ENCODE measurements at places on chromosomes 1 and 21.

- no peak for DNase-seq
Observed at GRCh38 chr1:229237320-229237719, 33.6 kb upstream of the RAB4A start.

- DNase-seq: no peak
Observed at GRCh38 chr1:218750216-218750970, 405.3 kb downstream of the TGFB2 start.

DNA sequence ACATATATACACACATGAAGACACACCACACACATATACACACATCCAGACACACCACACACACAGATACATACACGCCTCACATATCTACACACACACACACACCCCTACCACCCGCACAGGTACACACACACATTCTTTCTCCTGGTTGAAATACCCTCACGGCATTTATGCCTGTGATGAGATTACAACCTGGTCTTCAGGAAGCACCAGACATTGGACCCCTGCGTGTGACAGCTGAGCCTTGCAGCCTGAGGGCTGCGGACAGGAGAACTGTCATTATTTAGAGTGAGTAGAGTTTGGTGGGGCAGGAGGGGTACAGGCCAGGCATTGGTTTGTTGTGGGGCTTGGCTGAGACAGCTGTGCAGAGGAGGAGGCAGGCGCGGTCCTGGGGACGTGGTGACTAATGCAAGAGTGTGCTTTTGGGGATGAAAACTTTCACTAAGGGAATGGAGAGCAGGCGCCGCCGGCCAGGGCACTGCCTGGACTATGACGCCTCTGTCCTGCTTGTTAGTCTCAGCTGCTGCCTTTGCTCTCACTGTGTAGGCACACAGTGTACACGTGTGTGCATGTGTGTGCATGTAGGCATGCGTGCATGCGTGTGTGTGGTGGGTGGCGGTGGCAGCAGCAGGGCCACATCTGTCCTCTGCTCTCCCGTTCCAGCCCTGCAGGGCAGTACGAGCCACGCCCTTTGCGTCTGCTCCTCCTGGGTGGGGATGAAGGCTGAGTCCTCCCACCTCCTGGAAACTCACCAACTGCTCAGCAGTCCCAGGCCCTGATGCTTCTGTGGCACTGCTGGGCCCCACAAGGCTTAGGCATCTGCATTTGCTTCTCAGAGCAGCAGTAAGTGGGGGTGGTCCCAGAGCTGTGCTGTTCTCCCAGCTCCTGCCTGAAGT is 57.6 kb downstream of the SPSB1 start:
- DNase-seq: peak; percentile 41

DNA sequence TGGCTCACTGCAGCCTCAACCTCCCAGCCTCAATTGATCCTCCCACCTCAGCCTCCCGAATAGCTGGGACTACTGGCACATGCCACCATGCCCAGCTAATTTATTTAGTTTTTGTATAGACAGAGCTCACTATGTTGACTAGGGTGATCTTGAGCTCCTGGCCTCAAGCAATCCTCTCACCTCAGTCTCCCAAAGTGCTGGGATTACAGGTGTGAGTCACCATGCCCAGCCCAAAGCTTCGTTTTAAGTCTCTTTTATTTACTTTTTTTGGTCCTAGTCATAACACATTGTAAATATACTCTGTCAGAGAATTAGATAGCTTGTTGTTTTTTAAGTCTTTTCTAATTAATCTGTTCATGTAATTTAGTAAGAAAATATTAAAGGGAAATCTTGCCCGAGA is 42.8 kb downstream of the KCNK1 start:
- no peak for DNase-seq

- DNase-seq: no peak
Observed at GRCh38 chr1:51955797-51956527, 34.5 kb downstream of the RAB3B start.

GRCh38 chr1:231629132-231629531 is 2.5 kb downstream of the DISC1 start:
- DNase-seq: peak; percentile 74

DNA sequence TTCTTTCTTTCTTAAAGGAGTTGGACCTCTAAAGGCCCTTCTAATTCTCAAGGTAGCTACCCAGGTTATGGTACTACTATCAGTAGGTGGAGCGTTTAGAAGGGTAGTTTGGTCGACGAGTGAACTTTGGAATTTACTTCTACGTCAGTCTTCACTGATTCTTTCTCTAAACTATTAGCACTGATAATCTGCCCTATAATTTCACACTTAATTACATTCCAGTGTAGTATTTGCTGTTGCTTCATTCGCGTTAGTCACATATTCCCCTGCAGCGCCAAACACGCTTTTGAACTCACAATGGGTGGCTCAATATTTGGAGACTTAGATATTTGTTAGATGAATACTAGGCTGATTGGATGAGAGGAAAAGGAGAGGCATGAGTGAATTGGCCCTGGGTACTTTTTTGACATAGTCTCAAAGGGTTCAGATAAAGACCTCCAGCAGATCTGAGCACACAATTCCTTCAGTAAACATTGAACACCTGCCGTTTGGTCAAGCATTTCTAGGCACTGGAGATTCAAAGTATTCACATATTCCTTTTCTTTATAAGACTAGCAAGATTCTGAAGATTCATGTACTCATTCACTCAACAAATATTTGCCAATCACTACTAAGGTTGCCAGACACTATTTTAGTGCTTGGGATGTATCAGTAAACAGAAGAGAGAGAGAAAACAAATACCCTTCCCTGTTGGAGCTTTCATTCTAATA is 929 bp upstream of the FOXJ3 start:
- peak; percentile 70 for DNase-seq

DNA sequence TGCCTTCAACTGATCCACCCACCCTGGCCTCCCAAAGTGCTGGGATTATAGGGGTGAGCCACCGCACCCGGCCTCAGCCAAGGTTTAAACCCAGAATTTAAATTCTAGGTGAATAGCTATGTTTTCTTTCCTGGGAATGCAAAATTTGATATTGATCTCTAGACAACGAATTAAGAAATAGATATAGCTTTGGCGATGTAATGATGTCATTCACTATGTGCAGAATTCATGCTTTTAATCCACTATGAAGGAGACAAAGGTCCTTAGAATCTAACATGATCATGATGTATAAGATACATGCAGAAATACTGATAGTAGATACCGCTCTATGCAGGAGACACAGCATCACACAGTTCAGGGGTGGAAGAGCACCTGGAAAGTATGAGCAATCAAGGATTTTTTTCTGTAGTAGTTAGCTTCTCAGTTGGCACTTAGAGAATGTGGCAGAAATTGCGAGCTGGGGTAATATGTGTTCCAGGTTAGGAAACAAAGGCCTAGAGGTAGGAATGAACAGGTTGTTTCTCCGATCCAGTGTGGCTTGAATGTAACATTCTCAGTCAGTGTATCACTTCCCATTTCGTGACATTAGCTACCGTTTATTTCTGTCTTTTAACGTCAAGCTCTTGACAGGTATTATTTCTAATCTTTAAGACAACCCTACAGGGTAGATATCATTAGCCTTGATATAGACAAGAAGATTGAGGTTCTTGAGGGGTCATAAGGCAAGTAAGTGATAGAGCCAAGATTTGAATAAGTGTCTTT is 3.0 kb upstream of the CEP350 start:
- DNase-seq: no peak

DNA sequence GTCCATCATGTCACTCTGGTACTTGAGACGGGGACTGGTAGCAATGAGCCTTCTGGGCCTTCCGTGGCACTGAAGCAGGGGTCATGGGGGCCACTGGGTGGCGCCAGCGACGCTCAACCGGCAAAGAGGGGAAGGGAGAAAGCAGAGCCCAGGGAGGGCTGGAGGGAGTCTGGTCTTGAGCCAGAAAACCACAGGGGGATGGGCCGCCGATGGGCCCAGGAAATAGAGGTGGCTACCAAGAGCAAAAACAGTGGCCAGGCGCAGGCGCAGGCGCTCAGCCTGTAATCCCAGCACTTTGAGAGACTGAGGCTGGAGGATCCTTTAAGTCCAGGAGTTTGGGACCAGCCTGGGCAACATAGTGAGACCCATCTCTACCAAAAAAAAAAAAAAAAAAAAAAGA is 21.8 kb downstream of the EXOC8 start:
- DNase-seq: peak; percentile 48

GRCh38 chr21:26495283-26495849 is 77.7 kb downstream of the CYYR1 start:
- no peak for DNase-seq

- no peak for DNase-seq
Observed at GRCh38 chr1:162422662-162423375, 10.9 kb upstream of the SH2D1B start.

GRCh38 chr21:15229390-15229789 is 164.6 kb upstream of the NRIP1 start:
- no peak for DNase-seq

GRCh38 chr1:160778976-160779375 is 17.0 kb upstream of the LY9 start:
- no peak for DNase-seq

DNA sequence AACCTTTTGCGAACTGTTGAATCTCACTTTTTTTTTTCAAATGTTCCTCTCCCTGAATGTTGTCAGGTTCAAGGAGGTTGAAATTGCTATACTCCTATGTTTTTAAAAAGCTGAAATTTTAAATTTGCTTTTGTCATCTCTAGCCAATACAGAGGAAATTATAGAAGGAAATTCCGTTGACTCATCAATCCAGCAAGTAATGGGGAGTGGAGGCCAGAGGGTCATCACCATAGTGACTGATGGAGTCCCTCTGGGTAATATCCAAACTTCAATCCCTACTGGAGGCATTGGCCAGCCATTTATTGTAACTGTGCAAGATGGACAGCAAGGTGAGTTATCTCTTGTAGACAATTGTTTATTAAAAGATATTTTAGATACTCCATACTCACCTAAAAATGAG is 36.3 kb downstream of the GABPB2 start:
- peak; percentile 20 for DNase-seq

DNA sequence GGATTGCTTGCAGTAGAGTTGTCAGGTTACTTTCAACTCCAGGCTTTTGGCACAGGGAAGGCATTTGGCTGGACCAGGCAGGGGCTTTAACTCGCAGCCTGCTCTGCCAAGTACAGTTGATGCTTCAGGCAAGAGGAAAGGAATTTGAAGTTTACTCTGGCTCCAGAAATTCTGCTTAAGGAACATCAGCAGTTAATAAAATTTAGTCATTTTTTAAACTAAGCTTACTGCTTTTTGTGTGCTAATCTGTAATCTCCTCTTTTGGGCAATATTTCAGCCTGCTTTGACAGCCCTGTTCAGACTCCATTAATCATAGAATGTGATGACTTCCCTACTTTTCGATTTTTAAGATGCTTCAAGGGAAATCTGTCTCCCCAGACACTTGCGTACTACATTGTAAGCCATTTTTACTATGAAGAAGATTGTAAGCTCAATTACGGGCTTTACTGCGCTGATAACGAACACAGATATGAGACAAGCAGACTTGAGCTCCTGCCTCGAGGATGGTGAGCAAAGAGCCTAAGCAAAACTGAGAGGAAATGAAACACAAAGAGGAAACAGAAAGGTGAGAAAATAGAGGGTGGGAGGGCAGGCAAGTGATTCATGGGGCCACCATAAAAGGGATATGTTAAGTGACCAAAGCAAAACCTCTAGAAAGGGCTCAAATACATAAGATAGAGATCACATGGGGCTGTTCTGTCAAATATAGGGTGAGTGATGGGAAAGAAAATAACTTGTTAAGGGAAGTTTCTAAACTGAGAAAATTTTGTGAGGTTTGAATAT is 76.6 kb upstream of the VAV3 start:
- DNase-seq: no peak

DNA sequence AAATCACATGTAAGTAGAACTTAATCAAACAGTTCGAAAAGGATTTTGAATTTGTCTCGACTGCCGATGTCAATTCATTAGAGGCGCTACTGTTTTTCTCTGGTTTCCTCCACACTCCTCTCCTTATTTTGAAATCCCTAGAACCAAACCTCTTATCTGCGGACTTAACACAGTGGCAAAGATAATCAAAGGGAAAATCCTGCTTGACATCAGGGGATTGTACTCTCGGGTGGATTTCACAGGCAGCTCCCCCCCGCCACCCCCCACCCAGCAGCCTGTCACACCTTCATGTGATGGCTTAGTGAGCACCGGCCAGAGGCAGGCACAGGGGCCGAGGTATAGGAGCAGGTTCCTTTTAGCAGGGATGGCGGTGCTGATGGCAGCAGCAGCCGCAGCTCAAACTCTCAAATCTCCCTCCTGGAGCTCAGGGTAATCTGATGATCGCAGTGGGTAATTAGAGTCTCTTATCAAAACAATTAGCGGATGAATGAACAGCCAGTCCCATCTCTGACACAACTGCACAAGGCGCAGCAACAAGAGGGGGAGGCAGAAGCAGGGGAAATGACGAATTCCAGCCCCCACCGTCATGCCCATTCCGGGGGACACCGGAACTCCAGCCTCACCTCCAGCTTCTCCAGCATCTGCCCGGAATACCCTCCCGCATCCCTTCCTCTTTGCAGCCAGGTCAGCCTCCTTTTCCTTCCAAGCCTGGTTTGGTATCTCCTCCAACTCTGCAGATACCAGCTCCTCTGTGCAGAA is 80.3 kb downstream of the SSBP3 start:
- no peak for DNase-seq

DNA sequence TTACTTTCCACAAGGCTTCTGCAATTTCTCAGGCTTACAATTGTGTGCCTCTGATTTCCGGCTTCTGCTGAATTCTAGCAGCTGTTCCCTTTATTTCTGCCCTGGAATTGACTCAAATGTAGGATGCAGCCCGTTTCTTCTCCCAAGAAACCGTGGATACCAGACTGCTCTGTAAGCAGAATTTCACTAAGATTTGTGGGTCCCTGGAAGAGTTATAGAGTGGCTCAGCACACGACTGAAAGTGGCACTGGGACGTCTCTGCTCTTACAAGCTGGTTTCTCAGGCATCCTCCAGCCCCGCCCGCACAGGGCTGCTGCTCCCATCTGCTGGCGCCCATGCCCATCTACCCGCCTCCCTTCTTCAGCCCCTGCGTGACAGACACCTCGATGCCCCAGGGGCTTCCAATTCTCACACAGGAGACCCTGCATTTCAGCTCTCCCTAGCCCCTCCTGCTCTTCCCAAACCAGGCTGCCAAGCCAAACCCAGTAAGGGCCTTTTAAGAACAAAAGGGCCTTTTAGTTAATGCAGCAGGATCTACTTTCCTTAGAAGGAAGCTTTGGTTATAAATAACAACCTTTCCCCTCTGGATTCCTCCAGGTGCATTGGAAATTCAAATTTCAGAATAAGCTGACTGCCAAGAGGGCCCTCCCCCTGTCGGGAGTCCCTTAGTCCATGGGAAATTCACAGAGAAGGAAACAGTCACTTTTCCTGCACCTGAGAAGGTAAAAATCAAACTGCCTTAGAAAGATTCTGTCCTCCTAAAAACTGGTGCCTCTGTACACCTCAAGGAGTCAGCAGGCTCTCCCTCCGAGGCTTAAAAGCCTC is 45.4 kb upstream of the TENT5B start:
- DNase-seq: peak; percentile 29

Measured in cardiac fibroblast (primary cell).